ENCODE measurements at places on chromosomes 6 and 20.

DNA sequence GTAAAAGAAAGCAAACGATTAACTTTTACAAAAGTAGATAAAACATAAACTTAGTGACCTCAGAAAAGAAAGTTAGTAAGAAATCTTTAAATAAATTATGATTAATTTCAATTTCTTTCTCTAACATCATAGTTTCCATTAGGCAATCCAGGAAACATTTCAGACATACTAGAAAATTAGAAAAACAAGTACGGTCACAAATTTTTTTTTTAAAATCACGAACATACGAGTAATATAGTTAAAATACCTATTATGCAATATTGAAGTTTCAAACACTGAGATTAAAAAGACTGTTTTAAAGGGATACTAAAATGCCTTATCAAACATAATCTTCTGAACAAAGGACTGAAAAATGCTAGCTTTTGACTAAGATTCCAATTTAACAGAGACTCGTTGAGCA lies 26.2 kb downstream of the NOL7 start:
- DNase-seq = no peak

DNA sequence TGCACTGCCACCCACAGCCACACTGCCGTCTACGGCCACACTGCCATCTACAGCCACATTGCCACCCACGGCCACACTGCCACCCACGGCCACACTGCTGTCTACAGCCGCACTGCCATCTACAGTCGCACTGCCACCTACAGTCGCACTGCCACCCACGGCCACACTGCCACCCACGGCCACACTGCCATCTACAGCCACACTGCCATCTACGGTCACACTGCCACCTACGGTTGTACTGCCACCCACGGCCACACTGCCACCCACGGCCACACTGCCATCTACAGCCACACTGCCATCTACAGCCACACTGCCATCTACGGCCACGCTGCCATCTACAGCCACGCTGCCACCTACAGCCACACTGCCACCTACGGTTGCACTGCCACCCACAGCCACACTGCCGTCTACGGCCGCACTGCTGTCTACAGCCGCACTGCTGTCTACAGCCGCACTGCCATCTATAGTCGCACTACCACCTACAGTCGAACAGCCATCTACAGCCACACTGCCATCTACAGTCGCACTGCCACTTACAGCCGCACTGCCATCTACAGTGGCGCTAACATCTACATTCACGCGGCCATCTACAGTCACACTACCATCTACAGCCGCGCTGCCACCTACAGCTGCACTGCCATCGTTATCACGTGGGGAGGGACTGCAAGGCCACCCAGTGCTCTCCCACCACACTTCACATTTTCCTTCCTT lies 154.6 kb upstream of the AFDN start:
- no peak for DNase-seq

DNA sequence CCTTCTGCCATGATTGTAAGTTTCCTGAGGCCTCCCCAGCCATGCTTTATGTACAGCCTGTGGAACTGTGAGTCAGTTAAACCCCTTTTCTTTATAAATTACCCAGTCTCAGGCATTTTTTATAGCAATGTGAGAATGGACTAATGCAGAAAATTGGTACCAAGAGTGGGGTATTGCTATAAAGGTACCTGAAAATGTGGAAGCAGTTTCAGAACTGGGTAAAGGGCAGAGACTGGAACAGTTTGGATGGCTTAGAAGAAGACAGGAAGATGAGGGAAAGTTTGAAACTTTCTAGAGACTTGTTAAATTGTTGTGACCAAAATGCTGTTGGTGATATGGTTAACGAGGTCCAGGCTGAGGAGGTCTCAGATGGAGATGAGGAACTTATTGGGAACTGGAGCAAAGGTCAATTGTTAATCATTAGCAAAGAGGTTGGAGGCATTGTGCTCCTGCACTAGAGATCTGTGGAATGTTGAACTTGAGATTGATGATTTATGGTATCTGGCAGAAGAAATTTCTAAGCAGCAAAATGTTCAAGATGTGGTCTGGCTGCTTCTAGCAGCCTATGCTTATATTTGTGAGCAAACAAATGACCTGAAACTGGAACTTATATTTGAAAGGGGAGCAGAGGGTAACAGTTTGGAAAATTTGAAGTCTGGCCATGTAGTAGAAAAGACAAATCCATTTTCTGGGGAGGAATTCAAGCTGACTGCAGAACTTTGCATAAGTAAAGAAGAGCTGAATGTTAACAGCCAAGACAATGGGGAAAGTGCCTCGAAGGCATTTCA lies 79.0 kb upstream of the GMDS start:
- no peak for DNase-seq

GRCh38 chr6:130162421-130162820 lies 60.3 kb downstream of the SAMD3 start:
- no peak for DNase-seq

- DNase-seq = no peak
Observed at GRCh38 chr6:76612954-76613353, 540.5 kb upstream of the IMPG1 start.

Data from activated T-cell treated with anti-CD3 and anti-CD28 coated beads for 48 hours (primary cell).